Activated T-helper 2 cell treated with anti-CD3 and anti-CD28 coated beads, Interferon-gamma antibody, Interleukin-2, Interleukin-4, amounts not matched to agents 10 μg/mL and 5 μg/mL and 100 μg/mL, durations not matched to agents 14 hours and 24 hours and 36 hours (primary cell): ENCODE measurements at places on chromosomes 1 and 21.

DNA sequence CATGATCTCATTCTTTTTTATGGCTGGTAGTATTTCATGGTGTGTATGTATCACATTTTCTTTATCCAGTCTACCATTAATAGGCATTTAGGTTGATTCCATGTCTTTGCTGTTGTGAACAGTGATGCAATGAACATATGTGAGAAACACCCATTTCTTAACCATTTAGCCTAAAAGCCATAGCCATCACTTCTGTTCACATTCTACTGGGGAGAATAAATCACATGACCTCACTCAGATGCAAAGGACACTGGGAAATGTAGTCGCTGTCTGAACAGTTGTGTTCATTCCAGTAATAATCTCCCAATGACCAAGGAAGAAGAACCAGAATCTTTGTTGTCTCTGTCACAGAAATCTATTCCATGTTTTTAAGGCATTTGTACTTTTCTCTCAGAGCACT is 15.1 kb upstream of the PLA2G2E start:
- no peak for DNase-seq
- H3K4me1 ChIP-seq = no peaks in the 10 kb centered on the region
- no peaks in the 10 kb centered on the region for H3K27me3 ChIP-seq

DNA sequence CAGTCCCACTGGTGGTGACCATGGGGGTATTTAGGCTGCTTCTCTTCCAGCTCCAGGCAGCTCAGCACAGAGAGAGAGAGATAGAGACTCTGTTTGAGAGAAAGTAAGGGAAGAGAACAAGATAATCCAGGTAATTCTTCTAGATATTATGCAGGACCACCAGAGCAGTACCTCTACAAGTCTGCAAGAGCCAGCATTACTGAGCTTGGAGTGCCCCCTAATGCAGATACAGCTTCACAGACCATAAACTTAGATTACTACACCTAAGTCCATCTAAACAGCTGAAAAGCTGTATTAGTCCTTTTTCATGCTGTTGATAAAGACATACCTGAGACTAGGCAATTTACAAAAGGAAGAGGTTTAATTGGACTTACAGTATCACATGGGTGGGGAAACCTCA is 570.3 kb downstream of the LRRIQ3 start:
- H3K4me1 ChIP-seq = no peaks in the 10 kb centered on the region
- H3K27me3 ChIP-seq = no peaks in the 10 kb centered on the region
- H3K27ac ChIP-seq = no peak overlapping the region
- H3K36me3 ChIP-seq = no peaks in the 10 kb centered on the region
- H3K4me3 ChIP-seq = no peak overlapping the region
- no peak for DNase-seq

GRCh38 chr1:183002267-183002666 is 21.0 kb upstream of the LAMC1 start:
- H3K27me3 ChIP-seq = peaks cover 24% of the 10 kb centered on the region
- H3K4me3 ChIP-seq = no peak overlapping the region
- DNase-seq = no peak
- no peaks in the 10 kb centered on the region for H3K36me3 ChIP-seq

DNA sequence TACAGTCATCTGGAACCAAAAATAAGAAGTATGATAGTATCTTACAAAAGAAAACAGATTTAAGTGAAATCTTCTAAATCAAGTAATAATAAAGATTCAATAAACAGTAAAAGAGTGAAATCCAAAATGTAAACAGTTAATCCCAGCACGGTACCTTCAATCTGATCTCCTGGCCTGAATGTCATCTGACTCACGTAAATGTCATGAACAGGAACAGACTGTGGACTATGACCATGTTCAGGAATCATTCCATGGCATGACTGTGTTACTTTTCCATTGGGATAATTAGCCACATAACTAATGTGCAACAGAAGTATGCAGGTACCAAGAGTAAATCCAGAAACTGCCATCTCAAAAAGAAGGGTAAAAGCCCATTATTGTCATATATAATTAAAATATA is 18.0 kb downstream of the FRRS1 start:
- no peaks in the 10 kb centered on the region for H3K27me3 ChIP-seq
- H3K4me1 ChIP-seq = peaks cover 19% of the 10 kb centered on the region
- no peak overlapping the region for H3K4me3 ChIP-seq
- no peak overlapping the region for H3K27ac ChIP-seq
